ENCODE measurements at places on chromosomes 16 and 17.

DNA sequence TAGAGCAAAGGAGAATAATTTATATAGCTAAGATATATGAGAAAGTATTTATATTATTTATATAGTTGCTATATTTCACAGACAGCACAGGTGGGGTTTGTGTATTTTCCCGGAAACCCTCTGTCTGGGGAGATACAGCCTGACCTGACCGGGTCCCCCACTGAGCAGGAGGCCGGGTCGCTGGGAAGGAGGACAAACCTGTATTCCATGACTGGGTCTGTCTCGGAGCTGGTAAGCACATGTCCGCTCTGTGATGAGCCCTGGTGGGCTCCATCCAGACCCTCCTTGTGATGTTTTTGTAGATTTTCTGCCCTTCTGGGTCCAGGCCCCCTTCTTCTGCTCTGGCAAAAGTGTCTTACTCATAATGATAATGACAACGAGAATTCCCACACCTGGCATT lies 27.7 kb downstream of the WNT9B start:
- DNase-seq, result no peak

- DNase-seq, result no peak
Observed at GRCh38 chr16:79104567-79104966, 496.0 kb downstream of the MAF start.

GRCh38 chr17:64455993-64456885 lies 7.3 kb downstream of the MILR1 start:
- DNase-seq, result no peak

GRCh38 chr16:14050291-14051027 lies 20.7 kb upstream of the MRTFB start:
- no peak for DNase-seq

GRCh38 chr16:68046106-68046505 lies 23.0 kb downstream of the DUS2 start:
- DNase-seq, result no peak

DNA sequence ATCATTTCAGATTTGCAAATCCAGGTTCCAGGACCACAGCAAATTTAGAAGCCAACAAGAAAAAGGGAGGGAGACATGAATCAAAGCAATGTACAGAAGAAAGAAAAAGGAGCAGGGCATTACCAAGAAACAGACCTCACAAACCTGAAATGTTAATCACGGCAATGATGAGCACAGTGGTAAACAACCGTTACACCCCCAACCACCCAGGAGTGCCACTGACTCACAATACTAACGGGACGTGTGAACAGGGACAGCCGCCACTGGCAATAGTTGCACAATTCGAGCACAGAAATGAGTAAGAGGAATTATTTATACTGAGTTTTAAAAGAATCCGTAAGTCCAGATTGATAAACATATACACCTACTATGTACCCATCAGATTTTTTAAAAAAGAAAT lies 13.8 kb downstream of the USP22 start:
- no peak for DNase-seq

DNA sequence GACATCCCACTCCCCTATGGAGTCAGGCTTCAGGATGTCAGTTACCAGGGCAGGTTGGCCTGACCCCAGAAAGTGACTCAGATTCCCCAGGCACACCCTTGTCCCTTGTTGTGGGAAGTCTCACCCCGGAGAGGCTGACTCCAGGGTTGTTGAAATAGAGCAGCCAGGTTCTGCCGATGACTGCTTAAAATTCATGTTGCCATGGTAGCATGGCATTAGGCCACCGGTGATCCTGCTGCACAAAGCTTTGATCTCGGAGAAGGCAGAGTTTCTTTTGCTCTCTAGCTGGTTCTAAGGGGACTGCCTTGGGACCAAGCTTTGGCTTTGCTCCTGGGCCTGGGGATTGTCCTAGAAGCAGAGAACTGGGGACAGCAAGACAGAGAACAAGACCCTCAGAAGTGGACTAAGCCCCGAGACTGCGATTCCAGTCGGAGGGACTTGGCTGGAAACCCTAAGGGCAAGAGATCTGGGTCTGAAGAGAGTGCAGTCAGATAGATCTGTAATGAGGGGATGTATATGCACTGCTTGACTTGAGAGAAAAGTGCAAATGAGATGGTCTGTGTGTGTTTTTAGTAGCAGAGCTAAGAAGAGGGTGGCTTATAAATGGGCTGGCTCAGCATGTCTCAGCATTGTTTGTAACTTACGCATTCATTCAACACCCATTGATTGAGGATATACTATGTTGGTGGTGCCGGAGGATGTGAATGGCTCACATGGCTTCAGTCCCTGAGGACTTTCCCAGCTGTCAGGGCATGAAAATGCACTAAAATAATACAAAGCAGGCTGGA lies 106.9 kb downstream of the RGS9 start:
- no peak for DNase-seq

DNA sequence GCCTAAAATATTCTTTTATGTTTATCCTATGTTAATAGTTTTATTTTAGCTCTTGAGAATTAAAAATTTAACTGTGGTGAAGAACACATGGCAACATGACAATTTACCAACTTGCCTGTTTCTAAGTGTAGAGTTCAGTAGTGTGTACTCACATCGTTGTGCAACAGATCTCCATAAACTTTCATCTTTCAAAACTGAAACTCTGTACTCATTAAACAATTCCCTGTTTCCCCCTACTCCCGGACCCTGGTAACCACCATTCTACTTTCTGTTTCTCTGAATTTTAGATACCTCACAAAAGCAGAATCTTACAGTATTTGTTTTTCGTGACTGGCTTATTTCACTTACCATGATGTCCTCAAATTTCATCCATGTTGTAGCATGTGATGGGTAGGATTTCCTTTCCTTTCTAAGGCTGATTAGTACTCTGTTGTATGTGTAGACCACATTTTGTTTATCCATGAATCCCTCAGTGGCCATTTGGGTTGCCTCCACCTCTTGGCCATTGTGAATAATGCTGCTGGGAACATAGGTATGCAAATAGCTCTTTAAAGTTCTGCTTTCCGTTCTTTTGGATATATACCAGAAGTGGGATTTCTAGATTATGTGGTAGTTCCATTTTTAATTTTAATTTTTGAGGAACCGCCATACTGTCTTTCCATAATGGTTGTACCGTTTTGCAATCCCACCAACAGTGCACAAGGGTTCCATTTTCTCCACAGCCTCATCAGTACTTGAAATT lies 17.4 kb downstream of the IST1 start:
- DNase-seq, result no peak

DNA sequence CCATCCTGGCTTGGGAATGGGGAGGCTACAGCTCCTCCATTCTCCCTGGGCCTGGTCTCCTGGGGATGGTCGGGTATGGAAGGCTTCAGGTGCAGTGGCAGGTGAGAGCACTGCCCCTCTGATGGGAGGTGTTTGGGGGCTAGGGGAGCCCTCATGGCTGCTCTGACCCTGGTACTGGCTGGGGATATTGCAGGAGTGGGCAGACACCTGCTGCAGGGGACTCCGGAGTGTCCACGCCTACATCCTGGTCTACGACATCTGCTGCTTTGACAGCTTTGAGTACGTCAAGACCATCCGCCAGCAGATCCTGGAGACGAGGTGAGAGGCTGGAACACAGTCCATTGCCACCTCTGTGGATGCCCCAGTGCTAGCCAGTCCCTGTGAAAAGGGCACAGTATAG lies 8.8 kb downstream of the RASL10B start:
- DNase-seq, result no peak

DNA sequence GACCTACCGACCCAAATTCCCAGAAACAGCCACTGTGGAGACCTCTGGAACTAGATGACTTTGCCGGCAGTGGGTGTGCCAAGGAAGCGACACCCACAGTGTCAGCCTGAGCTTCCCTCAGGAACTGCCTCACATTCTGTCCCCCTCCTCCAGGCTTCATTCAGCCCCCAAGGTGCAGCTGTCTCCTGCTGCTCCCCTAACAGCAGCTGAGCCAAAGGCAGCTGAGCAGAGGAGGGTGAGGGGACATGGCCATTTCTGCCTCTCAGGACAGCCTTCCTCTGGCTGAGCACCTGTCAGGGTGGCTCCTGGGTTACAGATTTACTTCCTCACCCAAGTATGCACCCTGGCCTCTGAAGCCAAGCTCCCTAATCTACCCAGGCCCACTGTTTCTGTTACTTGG lies 22.1 kb upstream of the MTMR4 start:
- no peak for DNase-seq

- no peak for DNase-seq
Observed at GRCh38 chr16:871562-872345, 71.2 kb upstream of the GNG13 start.

- DNase-seq, result peak; percentile 61
Observed at GRCh38 chr17:45132572-45133463, 503 bp upstream of the PLCD3 start.

GRCh38 chr16:89764711-89765201 lies 43.4 kb downstream of the ZNF276 start:
- DNase-seq, result no peak

GRCh38 chr16:11201498-11202259 lies 54.3 kb downstream of the SOCS1 start:
- DNase-seq, result no peak

DNA sequence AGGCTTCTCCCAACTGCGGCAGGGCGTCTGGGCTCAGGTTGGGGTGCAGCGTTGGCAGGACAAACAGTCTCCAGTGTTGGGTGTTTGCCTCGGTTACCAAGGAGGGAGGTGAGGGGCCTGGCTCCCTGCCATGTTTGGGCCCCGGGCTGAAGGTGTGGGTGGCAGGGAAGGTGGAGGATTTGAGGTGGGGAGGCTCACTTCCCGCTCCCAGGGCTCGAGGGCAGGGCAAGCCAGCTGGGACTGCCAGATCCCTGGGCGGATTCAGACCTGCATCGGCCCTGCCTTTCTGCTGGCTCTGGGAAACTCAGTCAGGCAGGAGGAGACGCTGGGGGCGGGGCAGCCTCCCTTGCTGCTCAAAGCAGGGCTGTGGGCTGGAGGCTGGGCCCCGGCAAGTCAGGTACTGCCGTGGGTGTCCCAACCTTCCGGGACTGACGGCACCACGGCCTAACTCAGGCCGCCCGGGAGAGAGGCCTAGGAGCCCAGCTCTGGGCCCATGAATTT lies 31.3 kb upstream of the KRT17 start:
- no peak for DNase-seq

DNA sequence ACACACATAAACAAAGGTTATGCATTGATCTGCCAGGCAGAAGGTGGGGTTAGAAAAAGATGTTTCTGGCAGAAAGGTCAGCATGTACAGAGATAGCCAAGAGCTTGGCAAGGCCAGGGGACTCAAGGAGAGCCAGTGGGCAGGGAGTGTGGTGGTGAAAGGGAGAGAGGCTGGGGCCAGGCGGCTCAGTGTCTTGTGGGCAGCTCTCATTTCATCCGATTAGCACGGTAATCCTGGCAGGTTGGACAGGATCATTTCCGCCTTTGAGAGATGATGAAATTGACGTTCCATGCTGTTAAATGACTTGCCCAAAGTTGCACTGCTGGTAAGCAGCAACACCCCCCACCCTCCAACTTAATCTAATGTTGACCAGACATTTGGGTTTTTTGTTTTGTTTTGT lies 3.6 kb downstream of the CHD9 start:
- no peak for DNase-seq

DNA sequence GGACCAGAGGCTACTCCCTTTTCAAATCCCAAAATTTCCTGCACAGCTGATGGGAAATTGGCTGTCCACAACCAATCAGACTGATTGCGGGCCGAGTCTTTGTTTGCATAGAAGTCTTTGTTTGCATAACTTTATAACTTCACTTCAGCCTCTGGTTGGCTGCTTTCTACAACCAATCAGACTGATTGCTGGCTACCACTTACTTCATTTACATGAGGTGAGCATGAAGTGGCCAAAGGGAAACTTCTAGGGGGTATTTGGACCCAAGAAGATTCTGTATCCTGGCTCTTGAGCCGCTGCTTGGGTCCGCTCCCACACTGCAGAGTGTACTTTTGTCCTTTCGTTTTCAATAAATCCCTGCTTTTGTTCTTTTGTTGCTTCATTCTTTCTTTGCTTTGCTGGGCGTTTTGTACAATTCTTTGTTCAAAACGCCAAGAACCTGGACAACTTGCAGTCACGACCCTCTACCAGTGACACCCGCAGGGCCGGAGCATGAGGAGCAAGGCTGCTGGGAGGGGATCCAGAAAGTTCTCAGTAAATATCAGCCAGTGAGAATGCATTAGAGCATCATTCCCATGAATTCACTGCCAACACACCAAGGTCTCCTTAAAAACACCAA lies 67.5 kb downstream of the IQCK start:
- DNase-seq, result no peak

GRCh38 chr16:69921127-69921526 lies 30.0 kb upstream of the CLEC18A start:
- no peak for DNase-seq

GRCh38 chr17:52376137-52376536 lies 217.6 kb upstream of the CA10 start:
- no peak for DNase-seq

- no peak for DNase-seq
Observed at GRCh38 chr17:82702231-82702927, 3.9 kb upstream of the RAB40B start.

DNA sequence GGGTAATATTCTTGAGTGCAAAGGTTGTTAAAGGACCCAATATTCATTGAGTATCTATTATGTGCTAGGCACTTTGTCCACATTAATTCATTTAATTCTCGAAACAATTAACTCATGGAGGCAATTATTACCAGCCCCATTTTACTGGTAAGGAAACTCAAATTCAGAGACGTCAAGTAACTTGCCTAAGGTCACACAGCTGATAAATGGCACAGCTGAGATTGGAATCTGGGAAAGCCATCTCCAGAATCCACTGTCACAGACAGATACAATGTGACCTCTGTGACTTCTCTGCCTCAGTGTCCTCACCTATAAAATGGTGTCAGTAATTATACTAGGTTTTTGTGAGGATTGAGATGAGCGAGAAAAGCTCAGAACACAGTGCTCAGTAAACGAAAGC lies 320.8 kb upstream of the ZFHX3 start:
- no peak for DNase-seq

- no peak for DNase-seq
Observed at GRCh38 chr16:25553711-25554436, 137.9 kb upstream of the HS3ST4 start.

GRCh38 chr17:81340607-81341515 lies 45.8 kb upstream of the SLC38A10 start:
- DNase-seq, result no peak

DNA sequence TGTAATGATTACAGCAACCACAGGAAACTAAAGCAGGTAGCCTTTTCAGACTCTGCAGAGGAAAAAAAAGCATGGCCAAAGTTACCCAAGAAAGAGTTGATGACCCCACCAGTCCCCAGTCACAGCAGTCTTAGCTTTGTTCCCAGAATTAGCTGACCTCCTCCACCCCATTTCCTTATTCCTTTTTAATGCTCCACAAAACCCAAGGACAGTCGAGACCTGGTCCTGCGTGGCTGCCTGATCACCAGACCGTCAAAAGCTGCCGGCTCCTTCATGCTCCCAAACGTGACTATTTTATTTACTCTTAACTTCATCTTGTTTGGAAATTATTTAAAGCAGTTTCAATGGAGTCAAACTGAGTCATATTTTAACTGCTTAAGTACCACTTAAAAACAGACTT lies 28.7 kb upstream of the MED9 start:
- no peak for DNase-seq

GRCh38 chr16:90055371-90055770 lies 21.8 kb downstream of the PRDM7 start:
- no peak for DNase-seq

GRCh38 chr17:28174352-28175046 lies 132.0 kb downstream of the NLK start:
- no peak for DNase-seq
